ENCODE measurements at places on chromosomes 6 and 20. TPM values are rescaled to one million over a fixed set of nuclear protein-coding genes. Genes with fewer than 3 reads are reported as not detected.

The HLA-DQA1 gene
- 6.7 TPM for total RNA-seq

DNA sequence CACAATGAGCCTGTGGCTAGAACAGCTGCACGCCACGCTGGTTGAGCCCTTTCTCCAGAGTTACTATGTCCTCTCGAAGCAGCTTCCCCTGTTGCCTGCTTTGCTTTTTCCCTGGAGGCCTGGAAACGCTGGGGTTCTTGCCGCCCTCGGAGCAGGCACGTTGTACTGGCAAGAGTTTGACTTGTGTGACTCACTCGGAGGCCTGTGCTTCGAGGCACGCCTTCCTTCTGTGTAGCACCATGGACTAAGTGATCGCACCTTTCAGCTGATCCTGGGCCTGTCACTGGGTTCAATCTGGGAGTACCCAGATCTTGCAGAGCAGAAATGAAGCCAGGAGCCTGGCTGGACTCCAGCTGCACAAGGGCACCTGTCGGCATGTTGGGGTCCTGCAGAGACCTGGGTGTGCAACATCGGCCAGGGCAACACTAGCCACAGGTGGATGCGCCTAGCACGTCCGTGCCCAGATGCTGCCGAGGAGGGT, 5.2 kb downstream of the INSM1 start:
- no peaks in the 10 kb centered on the region for H3K4me1 ChIP-seq
- H3K36me3 ChIP-seq = no peaks in the 10 kb centered on the region
- H3K27me3 ChIP-seq = no peaks in the 10 kb centered on the region
- H3K27ac ChIP-seq = no peak overlapping the region
- H3K4me3 ChIP-seq = no peak overlapping the region

DNA sequence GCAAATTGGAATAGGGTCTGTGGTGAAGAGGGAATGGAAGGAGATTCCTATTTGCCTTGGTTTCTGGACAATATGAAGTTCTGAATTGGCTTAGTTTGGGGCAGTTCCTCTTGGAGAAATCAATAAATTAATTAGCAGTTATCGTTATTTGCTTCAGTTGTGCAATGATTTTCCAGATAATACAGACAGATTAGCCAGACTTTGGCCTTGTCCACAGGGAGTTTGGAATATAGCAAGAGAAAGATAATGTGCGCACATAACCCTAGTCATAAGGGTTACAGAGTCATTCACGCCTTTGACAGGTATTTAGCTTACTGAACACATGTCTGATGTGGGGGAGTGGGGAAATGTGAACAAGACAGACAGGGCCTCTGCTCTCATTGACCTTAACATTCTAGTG, 1.3 kb downstream of the ATRN start:
- H3K4me3 ChIP-seq = peak overlapping the region; percentile 67
- DNase-seq = no peak
- no peak overlapping the region for H3K27ac ChIP-seq
- no peaks in the 10 kb centered on the region for H3K36me3 ChIP-seq

The TNFRSF21 gene
- total RNA-seq = 0.23 TPM

- H3K4me3 ChIP-seq = no peak overlapping the region
- DNase-seq = no peak
- H3K27me3 ChIP-seq = no peaks in the 10 kb centered on the region
- H3K27ac ChIP-seq = no peak overlapping the region
- H3K36me3 ChIP-seq = no peaks in the 10 kb centered on the region
Observed at GRCh38 chr20:15823718-15824117, 749.5 kb downstream of the KIF16B start.

DNA sequence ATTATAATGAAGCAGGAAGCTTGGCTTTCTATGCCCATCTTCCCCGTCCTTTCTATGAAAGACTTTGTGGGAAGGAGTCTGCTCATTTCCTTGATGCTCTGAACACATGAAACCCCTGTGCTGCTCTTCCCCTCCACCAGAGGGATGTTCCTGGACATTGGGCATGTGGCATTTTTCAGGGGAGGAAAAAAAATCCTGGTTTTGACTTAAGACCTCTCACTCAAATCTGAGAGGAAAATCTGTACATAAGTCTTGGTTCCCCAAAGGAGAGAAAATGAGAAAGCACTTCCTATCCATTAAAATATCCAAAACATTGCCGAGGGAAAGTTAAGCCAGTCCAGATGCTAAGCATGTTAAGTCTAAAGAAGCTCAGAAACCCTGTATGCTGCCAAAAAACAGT, 393.0 kb downstream of the PAX1 start:
- no peak overlapping the region for H3K4me3 ChIP-seq
- H3K27ac ChIP-seq = no peak overlapping the region
- no peaks in the 10 kb centered on the region for H3K4me1 ChIP-seq

- H3K4me1 ChIP-seq = no peaks in the 10 kb centered on the region
- H3K36me3 ChIP-seq = no peaks in the 10 kb centered on the region
- H3K4me3 ChIP-seq = no peak overlapping the region
- no peak overlapping the region for H3K27ac ChIP-seq
Observed at GRCh38 chr6:54307439-54307910, 766 bp upstream of the TINAG start.

GRCh38 chr6:6942831-6943230, 164.9 kb upstream of the RREB1 start:
- no peak overlapping the region for H3K27ac ChIP-seq
- DNase-seq = no peak
- H3K36me3 ChIP-seq = no peaks in the 10 kb centered on the region
- no peaks in the 10 kb centered on the region for H3K4me1 ChIP-seq

GRCh38 chr6:96721227-96721626, 116.0 kb downstream of the GPR63 start:
- no peaks in the 10 kb centered on the region for H3K4me1 ChIP-seq
- H3K36me3 ChIP-seq = no peaks in the 10 kb centered on the region
- no peak overlapping the region for H3K27ac ChIP-seq
- H3K4me3 ChIP-seq = no peak overlapping the region
- no peaks in the 10 kb centered on the region for H3K27me3 ChIP-seq
- no peak for DNase-seq

The C20orf141 gene
- not detected for total RNA-seq

The KCNK16 gene
- not detected for total RNA-seq

DNA sequence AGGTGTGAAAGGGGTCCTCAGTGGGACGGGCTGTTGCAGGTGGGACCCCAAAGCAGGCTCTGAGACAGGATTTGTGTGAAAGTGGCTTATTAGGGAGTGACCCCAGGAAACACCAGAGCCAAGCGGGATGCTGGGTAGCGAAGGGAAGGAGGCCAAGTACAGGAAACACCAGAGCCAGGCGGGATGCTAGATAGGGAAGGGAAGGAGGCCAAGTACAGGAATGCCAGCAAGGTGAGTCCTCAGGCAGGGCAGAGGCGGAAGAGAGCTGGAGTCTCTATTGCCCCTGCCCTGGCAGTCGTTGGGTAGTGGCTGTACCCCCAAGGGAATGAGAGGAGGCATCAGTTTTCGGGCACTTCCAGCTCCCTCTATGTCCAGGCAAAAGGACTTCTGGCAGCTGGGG, 30.5 kb upstream of the TGM2 start:
- no peak overlapping the region for H3K4me3 ChIP-seq
- no peak overlapping the region for H3K27ac ChIP-seq

GRCh38 chr20:6979621-6980020, 212.1 kb downstream of the BMP2 start:
- H3K27me3 ChIP-seq = no peaks in the 10 kb centered on the region
- H3K4me1 ChIP-seq = no peaks in the 10 kb centered on the region
- H3K4me3 ChIP-seq = no peak overlapping the region
- H3K27ac ChIP-seq = no peak overlapping the region
- no peak for DNase-seq
- H3K36me3 ChIP-seq = no peaks in the 10 kb centered on the region

Measured in CD4-positive, alpha-beta memory T cell (primary cell).